ENCODE measurements at places on chromosomes 3 and 15. TPM values are rescaled to one million over a fixed set of nuclear protein-coding genes. Genes with fewer than 3 reads are reported as not detected.

- no peak for DNase-seq
Observed at GRCh38 chr3:147872568-147872967, 463.4 kb downstream of the ZIC1 start.

DNA sequence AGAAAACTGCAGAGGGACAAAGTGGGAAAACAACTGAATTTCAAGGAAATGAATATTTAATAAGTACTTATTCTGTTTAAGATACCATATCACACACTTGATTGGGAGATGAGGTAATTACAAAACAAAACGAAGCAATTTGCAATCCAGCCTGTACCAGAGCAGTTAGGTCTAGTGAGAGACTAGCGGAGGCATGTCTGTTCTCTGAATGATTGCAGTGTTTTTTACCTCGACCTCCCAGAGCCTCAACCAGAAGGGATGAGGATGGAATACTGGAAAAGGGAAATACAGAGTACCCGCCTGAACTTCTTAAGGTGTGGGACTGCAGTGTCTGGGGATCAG, 59.5 kb downstream of the PIK3CB start:
- DNase-seq, result no peak

DNA sequence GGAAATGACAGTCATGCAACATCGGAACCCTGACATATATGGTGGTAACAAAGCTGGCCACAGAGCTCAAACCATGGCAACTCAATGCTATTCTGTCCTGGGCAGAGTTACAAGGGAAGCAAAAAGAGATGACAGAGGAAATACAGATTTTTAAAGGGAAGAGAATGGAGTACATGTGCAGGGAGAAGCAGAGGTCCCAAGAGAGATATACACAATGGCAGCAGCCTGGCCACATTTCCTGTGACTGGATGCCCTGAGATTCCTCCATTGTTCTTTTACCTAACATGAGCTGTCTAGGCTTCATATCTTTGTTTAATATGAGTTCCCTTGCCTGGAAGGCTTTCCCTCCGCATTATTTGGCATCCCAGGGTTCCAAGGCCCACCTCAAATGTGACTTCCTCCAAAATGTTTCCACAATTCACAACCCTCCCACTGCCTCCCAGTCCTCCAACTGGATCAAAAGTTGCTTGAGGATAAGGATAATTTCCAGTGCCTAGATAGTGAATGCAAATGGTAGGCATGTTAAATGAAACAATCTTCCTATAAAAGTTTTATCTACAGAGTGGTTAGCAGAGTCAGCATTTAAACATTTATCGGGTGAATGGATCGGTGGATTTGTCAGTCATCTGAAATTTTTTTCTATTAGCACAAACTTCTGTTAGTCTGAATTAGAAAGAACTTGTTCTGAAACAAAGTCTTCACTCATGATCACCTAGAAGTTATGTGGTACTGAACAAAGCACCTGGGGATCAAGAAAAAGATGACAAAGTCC, 86.2 kb downstream of the DHX30 start:
- no peak for DNase-seq

DNA sequence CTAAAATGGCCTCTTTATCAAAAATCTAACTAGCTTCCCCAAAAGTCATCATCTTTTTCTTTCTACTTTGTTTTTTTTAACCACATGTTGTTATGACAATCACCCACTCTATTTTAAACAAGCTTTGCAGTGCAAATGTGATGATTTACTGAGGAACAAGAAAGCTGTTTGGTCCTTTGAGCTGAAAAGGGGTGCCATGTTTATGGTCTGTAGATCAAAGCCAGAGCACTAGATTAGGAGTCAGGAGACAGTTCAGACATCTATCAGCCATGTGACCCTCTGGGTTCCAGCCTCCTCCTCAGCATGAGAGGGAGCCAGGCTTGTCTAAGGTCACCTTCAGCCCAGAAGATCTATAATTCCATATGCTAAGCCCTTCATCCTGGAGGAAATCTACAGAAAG, 65.9 kb downstream of the RPL22L1 start:
- no peak for DNase-seq

- no peak for DNase-seq
Observed at GRCh38 chr3:155488671-155489070, 195.2 kb upstream of the STRIT1 start.

DNA sequence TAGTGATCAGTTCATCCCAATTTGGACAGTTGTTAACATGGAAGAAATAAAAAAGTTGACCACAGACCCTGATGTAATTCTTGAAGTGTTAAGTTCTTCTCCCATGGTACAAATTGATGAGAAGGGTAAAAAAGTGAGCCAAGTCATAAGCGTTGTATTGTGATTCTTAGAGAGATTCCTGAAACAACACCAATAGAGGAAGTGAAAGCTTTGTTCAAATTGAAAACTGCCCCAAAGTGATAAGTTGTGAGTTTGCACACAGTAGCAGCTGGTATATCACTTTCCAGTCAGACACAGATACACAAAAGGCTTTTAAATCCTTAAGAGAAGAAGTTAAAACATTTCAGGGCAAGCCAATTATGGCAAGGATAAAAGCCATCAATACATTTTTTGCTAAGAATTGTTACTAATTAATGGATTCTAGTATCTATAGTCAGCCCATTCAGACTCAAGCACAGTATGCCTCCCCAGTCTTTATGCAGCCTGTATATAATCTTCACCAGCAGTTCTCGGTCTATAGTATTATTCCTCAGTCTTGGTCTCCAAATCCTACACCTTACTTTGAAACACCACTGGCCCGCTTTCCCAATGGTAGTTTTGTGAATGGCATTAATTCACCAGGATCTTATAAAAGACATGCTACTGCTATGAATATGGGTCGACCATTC, 38.2 kb downstream of the CDIN1 start:
- DNase-seq, result no peak

- DNase-seq, result no peak
Observed at GRCh38 chr15:76391847-76392246, 55.3 kb downstream of the ISL2 start.

DNA sequence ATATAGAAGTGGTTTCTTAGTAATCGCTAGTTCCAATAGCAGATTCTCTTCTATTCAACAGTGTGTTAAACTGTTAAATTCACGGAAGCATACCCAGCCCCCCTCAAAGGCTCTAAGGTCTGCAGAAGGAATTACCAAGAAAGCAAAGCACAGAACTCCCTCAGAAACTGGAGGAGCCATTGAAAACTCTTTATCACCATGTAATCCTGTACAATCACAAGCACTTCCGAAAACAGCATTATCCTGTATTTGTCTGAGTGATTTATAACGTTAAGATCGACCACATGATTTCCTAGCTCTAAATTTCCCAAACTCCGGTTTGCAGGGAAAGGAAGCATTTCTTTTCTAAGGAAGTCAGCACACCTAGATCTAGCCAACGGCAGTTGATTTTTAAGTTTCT, 20.0 kb downstream of the MYO1E start:
- no peak for DNase-seq

DNA sequence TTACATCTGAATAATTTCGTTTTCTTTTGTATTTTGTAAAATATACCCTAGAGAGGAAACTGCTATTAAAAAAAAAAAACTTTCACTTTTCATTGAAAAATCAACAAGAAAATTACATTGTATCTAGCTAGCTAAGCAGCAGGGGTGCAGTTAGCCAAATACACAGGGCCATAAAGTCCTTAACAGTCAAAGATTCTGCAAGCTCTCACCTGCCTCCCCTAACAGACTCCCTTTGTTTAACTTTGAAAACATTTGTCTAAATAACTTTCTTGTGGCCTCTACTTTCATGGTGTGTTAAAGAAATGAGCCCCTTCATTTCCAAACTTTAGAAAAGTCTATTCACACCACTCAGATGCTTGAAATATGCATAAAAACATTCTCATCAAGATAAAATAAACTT, 23.3 kb downstream of the CBLB start:
- DNase-seq, result no peak

Gene GOLGA8Q
- not detected for total RNA-seq

Data from activated CD4-positive, alpha-beta T cell treated with anti-CD3 and anti-CD28 coated beads, Interleukin-2, amount 10 ng/mL, durations not matched to agents 24 days and 14 days (primary cell).